ENCODE measurements at places on chromosomes 12 and 14.
A peak's percentile ranks its signal among the peaks of the same experiment; 100 is the strongest.

DNA sequence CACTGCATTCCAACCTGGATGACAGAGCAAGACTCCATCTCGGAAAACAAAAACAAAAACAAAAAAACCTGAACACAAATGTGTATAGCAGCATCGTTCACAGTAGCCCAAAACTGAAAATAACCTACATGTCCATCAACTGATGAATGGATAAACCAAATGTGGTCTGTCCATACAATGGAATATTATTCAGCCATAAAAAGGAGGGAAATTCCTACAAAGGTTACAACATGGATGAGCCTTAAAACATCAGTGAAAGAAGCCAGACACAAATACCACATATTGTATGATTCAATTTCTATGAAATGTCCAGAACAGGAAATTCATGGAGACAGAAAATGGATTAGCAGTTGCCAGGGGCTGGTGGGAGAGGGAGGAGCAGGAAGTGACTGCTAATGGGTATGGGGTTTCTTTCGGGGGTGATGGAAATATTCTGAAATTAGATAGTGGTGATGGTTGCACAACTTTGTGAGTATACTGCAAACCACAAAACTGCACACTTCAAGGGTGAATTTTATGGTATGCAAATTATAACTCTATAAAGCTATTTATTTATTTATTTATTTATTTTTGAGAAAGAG is 4.0 kb downstream of the MYL2 start:
- DNase-seq, result no peak

DNA sequence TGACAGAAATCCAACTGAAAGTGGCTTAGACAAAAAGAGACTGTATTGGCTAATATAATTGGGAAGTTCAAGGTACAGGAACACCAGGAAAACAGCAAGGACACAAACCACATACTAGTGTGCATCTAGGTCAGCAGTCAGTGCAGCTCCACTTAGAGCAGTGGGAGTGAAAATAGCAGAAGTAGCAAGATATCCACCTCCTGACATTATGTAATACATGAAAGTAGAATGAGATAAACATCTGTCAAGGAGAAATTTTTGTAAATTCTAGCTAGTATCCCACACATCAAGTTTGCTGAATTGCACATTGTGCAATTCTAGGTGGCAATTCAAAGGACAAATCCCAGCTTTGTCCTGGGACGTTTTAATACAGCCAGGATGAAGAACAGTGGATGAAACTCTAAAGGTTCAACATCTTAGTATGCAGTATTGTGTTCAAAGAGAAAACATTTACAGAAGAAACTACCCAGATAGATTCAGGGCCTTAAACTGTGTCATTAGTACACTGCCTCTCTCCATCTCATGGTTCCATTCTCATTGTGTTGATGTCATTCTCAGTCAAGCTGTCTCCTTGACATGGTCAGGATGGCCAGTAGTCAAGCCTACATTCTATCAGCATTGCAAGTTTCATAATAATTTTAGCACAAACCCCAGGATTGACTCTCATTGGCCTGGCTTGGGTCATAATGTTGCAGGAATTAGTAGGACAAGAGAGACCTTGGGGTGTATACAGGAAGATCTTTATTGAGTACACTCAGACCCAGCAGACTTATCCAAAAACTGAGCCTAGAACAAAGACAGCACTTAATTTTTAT is 56.8 kb downstream of the SDR9C7 start:
- DNase-seq, result peak; percentile 49

DNA sequence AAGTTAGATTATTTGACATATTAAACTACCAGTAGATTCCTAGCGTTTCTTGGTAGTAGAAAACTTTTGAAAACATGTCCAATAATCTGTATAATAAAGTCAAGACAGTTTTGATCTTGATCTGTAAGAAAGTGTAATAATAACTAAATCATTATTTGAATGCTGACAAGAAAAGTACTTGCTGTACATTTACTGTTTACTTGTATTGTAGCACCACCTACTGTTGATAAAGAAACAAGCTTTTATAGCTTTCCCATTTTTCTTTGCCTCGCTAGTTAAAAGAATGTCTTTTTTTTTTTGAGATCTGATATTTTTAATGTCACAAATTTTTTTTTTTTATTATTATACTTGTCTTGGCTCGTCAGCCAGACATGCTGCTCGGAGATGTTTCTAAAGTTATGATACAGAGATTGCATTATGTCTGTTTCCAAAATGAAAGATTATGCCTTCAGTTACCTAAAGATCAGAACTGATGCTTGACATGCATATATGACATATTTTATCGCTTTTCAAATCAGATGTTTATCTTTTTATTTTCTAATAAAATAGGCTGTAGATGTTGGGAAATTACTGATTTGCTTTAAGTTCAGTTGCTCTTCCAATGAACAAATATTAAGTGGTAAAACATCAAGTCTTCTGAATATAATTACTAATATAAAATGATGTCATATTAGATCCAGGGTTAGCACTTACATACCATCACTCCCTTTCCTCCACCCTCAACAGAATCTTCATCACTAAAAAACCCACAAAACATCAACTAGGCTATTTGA is 140.5 kb downstream of the AKAP6 start:
- peak; percentile 62 for DNase-seq

DNA sequence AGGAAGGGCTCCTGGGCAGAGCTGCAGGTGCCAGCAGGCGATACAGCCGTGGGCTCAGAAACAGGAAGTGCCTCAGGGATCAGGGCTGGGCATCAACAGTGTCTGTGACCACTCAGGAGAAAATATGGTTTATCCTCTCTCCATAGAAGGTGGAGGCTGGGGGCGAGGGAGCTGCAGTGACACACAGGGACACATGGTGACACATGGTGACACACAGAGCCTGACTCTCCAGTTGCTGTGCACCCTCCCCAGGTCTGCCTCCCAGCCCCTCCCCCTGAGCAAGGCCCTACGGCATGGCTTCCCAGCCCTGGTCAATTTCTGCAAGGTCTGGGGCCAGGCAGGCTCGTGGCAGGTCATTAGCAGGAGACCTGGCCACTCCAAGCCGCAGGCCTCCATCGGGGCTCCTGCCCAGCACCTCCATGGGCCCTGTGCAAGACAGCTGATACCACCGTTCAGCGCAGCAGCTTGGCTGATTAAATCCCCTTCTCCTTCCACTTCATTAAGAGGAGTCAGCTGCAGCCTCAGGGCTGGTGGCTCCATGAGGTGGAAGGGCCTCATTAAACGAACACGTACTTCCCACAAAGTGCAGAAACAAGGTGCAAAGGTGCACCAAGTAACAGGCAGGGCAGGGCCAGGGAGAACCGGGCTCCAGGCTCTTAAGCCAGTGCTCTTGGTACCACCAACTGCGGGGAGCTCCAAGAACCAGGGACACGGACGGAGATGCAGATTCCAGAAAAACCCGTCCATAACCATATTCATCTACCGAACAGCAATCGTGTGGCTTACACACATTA is 60.7 kb downstream of the CCNK start:
- DNase-seq, result peak; percentile 5

- no peak for DNase-seq
Measured at GRCh38 chr14:80615831-80616230, 325.7 kb downstream of the CEP128 start.

DNA sequence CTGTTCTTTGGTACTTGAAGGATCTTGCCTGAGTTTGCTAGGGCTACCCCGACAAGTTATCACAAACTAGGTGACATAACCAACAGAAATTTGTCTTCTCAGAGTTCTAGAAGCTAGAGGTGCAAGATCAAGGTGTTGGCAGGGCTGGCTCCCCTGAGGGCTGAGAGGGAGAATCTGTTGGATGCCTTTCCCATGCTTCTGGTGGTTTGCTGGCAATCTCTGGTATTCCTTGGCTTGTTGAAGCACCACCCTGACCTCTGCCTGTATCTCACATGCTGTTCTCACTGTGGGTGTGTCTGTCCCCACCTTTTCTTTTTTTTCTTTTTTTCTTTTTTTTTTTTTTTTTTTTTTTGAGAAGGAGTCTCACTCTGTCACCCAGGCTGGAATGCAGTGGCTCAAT is 81.2 kb downstream of the VCPKMT start:
- no peak for DNase-seq
